NCI-H510A (cell line): ENCODE measurements at places on chromosomes 3 and 15.

DNA sequence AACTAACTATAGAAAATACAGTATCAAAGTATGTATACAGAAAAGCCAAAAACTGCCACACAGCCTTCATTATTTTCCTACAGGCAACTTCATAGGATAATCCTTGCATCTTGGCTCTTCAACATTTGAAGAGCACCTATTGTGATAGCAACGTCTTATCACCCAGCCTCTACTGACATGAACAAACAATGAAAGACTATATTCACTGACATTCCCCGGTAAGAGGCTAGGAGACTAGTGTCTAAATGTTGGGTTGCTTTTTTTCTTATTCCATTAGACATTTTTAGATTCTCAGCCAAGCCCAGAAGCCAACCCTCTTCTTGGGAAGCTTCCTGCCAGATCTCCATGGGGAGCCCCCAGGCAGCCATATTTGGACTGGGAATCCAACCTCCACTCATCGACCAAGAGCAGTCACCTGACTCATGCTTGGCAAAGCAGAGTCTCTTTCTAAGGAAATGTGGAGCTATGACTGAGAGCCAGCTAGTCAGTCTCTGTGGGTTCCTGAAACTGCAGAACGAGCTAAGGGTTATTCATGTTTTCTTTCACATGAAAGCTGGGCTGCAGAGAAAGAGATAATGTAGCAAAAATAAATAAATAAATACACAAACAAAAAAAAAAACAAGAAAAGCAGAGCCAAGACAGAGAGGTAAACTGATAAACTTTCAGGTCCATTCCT, 227.5 kb downstream of the MAGI1 start:
- no peak for DNase-seq

DNA sequence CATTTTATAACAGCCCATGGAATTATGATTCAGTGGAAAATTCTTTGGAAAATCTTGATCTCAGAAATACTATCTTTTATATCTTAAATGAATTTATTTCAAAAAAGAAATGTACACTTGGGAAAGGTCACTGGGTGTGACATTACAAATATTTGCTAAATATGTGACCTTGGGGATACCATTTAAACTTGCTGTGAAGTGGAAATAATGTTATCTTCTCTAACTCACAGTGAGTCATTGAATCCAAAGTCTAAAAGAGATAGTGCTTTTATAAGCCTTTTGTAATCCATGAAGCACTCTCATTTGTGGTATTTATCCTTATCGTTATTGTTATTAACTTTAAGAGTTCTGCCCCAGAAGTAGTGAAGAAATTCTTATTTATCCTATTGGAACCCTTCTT, 289.8 kb upstream of the SEMA6D start:
- DNase-seq, result no peak

GRCh38 chr3:197798863-197799262, 7.8 kb downstream of the LRCH3 start:
- DNase-seq, result no peak

DNA sequence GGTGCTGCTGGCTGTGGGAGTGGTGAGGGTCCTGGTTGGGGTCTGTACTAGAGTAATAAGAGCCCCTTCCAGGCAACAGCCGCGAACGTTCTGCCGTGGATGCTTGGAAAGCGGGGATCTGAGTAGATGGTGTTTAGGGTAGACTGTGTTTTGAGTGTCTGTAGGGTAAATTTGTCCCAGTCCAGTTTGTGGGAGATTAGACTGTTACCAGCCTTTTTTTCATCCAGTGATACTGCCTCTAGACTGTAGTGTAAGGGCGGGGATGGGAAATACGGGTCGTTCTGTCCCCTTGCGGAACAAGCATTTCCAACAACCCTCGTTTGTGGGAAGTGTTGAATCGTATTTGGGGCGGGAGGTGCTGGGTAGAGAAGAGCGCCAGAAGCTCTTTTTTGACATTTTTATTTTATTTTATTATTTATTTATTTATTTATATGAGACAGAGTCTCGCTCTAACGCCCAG, 424 bp downstream of the HAUS2 start:
- no peak for DNase-seq

DNA sequence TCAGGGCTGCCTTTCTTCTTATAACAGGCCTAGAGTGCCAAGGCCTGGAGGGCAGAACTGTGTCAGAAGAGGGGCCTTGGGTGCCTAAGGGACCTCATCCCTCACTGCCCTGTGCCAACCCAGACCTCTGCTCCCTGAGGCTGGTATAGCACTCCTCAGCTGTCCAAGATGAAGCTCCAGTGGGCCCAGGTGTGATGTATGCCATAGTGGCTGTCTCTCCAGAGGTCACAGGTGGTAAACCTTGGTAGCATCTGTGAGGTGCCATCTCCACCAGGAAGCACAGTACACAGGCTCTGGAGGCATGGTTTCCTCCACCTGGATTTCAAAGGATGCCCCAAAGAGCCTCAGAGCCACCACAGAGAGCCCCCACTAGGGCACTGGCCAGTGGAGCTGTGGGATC, 12.3 kb upstream of the KLHL40 start:
- DNase-seq, result no peak

DNA sequence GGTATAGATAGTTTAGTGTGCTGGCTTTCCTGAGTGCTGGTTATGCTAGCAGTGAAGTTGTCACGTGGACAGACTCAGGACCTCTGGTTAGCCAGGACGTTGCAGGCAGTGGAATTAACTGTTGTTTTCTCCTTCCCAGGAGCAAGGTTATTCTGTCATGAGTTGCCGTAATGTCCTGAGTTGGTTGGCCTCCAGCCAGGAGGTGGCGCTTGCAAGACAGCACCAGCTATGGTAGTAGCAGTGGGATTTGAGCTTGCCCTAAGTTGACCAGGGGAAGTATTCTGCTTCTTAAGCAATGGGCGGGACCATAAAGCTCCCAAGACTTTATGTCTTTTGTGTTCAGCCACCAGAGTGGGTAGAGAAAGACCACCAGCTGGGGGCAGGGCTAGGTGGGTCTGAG, 240.7 kb upstream of the DNAJC19 start:
- DNase-seq, result no peak

DNA sequence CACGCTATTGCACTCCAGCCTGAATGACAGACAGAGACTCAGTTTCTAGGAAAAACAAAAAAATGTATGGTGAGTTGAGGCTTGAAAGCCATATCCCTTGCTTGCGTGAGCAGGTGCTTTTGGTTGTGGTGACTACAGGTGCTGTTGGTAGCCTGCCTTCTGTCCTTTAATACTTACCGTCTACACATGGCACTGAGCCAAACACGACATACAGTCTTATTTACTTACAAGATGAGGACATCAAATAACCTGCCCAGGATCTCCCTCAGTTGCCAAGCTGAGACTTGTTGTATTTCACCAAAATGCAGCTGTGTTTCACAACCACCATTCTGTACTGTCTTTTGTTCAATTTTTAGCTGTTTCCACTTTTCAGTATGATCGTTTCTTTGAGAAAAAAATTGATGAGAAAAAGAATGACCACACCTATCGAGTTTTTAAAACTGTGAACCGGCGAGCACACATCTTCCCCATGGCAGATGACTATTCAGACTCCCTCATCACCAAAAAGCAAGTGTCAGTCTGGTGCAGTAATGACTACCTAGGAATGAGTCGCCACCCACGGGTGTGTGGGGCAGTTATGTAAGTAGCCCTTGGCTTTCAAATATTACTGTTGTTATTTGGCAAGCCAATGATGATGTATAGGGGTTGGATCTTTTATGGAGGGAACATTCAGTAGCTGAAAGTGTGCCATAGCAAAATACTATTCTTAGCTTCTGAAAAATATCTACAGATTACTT, 6.5 kb downstream of the ALAS1 start:
- peak; percentile 65 for DNase-seq

GRCh38 chr3:14156843-14157561, 21.4 kb downstream of the XPC start:
- no peak for DNase-seq
